ENCODE measurements at places on chromosomes 5 and 9.

DNA sequence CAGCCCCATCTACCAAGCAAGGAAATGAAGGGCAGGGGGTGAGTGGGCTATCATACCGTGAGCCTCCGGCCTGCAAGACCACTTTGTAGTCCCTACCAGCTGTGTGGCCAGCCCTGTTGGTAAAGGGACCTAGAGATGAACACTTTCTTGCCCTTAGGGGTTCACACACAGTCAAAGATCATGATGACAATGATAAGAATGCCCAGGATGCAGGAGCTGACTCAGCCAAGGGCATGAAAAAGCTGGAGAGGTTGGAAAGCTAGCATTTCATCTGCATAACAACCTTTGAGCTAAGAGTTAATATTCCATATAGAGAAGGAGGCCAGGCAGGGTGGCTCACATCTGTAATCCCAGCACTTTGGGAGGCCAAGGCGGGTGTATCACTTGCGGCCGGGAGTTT is 19.2 kb upstream of the FGFR4 start:
- DNase-seq = no peak

- no peak for DNase-seq
These were observed 6.6 kb downstream of the CDC14B start for GRCh38 chr9:96612966-96613589.

DNA sequence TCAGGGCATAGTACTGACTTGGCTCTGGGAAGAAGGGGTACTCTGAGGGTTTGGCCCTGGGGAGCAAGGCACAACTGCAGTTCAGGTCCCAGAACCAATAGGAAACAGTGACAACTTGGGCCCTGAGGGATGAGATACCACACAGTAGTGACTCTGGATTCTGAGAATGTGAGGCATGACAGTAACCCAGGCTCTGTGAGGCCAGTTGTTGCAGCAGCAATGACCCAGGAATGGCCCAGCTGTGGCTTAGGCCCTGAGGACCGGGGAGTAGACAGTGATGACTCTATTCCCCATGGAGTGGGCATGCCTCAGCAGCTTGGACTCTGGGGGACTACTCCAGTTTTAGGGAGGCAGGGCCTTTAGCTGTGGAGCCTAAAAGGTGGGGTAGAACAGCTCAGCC is 21.5 kb upstream of the NFIL3 start:
- no peak for DNase-seq

DNA sequence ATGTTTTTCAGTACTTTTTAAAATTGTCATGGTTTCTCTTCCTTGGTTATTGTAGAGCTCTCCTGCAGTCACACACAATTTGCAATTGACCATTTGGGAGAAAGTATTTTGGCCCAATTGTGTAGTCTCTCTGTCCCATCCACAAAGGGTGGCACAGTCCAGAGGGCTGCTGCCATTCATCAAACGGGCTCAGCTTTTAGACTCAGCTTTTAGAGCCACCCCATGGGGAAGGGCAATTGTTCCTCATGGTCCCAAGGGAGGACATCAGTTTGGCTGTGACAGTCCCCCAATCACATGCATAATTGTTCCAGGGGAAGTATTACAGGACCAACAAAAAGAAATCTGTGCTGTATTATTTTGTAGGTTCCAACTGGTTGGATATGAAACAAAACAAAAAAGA is 207.6 kb downstream of the ZNF462 start:
- DNase-seq = no peak

DNA sequence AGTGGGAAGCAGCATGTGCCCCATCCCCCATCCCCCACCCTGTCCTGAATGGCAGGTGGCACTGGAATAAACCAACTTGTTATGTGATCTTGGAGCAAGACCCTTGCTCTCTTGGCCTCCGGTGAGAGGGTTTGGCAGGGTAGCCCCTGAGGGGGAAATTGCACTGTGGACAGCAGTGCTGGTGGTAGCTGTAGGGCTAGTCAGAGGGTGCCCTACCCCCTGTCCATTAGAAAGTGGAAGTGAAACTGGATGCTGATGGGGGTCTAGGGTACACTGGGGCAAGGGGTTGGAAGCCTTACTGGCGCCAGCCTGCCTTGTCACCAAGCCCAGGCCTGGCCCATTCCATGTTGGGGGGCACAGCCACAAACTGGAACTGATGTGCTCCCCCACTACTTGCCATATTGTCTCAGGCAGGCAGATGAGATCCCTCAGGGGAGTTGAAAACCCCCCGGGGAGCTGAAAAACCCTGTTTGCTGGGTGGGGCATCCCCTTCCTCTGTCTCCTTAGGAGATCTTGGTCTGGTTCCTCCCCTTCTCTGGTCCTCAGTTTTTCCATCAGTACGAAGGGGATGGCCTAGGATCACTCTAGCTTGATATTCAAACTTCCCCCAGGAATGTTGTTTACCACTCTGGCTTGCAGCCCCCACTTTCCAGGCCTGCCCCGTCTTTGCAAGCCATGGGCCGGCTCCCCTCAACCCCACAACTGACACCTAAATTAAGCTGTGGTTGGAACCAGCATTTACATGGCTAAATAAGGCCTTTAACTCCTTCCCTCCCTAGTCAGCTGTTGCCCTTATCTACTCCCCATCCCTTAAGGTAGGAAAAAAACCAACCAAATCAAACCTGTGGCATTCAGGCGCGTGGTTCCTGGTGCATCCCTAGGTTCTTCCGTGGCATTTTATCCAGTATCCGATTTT is 14.4 kb upstream of the SYNPO start:
- DNase-seq = no peak

DNA sequence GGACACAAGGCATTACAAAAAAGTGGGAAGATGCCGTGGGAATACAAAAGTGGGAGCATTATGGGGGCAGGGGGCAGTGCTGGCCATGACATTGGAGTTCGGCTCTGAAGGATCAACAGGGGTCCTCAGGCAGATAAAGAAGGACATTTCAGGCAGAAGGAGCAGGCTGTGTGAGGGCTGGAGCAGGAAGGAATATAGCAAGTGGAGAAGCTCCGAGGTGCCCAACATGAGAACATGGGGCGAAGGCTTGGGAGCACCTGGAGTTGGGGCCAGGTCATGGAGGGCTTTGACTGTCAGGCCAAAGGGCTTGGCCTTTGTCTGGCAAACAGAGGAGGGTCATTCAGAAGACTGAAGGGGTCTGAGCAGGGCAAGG is 2.5 kb downstream of the B4GALT7 start:
- no peak for DNase-seq

- no peak for DNase-seq
These were observed 408.4 kb downstream of the ZNF608 start for GRCh38 chr5:124337996-124338395.

Data from thoracic aorta (tissue), 2 donors.